ENCODE measurements at places on chromosomes 7 and 10.

DNA sequence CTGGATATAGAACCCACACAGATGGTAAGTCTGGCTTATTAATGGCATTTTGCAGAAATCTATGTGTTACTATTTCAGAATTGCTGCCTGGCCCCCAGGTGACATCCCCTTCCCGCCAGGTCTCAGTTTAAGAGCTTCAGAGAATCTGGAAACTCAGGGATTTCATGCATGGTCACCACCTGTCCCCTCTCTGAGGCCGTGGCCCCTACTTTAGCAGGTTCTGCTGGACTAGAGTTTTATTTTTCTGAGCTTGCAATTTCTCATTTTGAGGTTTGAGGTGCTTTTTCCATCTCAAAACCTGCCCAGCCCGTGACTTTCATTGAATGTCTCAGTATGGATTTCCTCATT is 24.7 kb upstream of the GJD4 start:
- DNase-seq = no peak

DNA sequence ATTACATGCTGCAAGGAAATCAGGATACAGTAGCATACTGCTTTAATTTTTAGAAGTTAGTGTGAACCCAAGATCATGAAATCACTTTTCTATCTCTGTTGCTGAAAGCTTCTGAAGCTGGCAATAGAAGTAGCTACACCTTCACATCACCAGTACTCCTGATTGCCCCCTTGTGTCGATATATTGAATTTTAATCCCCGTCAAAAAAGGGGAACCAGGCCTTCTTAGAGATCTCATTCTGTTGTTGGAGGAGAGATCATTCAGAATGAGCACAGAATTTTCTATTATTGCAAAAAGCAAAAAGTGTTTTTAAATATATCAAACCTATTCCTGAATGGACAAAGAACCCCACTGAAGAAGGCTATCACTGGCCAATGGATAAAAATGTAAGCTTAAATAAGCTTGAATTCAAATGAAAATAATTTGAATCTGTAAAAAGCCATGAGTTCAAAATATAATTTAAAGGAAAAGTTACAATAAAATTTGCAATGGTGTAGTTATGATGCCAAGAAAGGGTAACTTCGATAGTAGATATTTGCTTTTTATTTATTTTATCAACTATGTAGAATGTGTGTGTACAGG is 39.7 kb upstream of the TEX47 start:
- DNase-seq = peak; percentile 54

DNA sequence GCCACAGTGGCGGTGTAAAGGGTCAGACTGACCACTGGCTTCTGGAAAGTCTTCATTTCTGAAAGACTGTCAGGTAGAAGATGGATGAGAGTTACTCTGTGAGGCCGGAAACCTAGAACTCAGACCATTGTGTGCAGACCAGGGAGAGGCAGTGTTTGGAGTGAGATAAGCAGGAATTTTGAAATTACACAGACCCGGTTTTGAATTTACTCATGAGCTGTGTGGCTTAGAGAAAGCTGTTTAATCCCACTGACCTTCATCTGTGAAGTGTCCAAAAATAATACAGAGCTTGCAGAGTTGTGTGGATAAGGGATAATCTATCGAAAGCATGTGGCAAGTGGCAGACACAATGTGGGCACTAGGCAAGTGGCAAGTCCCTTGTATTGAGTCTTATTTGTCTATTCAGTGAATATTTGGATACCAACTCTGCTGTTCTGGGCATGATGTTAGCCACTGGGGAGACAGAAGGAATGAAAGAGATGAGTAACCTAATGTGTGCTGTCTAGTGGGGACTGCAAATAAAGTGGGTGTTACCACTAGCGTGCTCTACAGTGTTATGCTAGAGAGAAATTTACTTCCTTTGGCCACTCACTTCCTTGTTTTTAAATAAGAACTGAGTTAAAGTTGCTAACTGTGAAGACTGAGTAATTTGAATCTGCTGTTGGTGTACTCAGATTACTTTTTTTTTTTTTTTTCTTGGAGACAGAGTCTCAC is 69.4 kb downstream of the KIAA1217 start:
- DNase-seq = peak; percentile 21

- no peak for DNase-seq
Measured at GRCh38 chr10:9634466-9634865, 1383.2 kb upstream of the CELF2 start.

DNA sequence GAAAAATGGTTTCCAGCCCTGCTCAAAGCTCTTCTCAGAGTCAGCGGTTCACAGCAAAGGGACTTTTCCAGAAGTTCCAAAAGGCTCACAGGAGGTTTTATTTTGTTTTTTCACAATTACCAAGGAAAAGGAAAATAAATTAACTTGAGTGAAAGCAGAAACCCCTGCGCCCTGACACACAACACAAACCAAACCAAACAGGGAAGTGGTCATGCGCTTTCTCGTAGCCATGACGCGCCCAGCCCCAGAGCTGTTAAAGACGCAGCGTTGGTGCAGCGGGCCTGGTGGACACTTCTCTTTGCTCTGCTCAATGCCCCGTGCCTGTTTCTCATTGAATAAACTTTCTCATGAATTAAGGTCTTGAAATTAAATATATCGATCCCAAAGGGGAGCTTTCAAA is 134.4 kb upstream of the LYZL2 start:
- no peak for DNase-seq

DNA sequence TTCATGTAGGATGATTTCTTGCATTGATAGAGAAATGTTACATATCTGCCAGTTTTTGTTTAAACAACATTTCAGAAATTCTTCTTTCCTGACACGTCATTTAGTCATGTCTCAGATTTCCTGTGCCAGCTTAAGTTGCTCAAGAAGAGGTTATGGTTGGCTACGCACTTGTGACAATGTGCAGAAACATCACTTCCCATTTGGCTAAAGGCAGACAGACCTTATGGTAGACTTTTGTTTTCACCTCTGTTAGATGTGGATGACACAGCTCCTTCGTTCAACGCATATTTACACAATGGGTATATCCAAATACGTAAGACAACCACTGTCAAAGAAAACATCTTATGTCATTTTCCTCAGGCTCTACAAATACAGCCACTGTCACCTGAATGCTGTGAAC is 125.8 kb downstream of the DOCK4 start:
- DNase-seq = no peak
